ENCODE measurements at places on chromosomes 3 and 15.

DNA sequence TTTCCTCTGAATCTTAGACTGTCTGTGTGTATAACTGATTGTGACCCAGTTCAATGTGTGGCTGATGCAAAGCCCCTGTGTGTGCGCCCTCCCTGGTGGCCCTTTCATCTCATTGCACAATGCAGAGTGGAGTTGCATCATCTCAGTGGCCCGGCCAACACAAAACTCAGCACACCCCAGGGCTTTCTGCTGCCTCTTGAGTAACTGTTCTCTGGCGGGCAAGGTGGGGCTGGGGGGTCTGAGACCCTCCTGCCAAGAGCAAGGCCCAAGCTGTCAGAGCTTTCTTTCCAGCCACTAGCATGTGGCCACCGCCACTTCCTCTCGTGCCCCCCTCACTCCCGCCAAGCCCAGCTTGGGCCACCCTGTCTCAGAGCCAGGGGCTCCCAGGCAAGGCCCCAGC is 80.7 kb upstream of the ALDH1L1 start:
- DNase-seq, result peak; percentile 82

- DNase-seq, result no peak
Observed at GRCh38 chr3:129854460-129854859, 39.1 kb downstream of the TMCC1 start.

DNA sequence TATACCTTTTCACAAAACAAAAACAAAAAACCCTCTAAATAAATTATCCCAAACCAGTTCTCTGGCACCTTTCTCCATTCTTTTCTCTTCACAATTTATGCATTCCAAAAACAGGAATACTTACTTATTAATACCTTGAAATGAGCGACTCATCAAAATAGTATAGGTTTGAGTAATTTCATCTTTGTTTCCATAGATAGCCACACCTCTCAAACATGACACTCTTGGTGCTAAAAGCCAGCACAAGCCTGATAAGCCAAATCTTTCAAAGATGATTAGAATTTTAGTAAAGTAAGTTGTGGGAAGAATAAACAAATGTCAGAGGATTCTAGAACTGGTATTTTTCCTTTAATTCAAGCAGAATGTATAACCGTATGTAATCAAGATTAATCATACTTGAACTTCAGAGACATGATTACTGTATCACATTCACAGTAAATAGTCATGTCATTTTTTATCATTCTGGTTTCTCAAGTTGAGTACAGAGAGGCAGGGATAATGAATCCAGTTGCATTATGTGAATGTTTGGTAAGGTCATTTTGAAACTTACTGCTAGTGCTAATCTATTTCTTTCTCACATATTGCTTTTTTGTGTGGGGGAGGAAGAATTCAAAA is 12.1 kb upstream of the WDR5B start:
- no peak for DNase-seq

DNA sequence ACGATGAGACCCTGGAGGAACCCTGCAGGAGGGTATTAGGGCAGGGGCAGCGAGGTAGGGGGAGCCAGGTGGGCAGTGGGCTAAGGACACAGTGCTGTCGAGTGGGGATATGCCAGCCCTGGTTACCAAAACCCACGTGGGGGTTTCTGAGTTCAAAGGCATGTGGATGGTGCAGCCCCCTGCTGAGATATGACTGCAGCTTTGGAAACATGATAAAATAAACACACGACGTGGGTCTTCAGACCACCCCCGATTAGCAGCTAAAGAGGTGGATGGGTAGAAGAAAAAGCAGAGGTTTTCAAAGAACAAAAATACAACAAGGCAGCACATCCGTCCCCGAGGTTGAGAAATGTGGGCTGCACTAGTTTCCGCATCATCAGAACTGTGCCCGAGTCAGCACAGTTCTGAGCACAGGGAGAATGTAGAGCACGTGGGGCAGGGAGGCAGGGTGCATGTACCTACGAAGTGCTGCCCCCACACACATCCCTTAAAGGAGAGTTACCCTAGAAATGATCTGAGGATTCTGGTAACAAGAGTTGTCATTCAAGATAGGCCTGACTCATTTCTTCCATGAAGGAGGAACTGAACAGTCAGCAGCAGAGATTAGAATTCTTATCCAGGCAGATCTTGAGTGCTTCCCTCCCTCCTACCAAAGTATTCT is 121.3 kb downstream of the RPLP1 start:
- no peak for DNase-seq

DNA sequence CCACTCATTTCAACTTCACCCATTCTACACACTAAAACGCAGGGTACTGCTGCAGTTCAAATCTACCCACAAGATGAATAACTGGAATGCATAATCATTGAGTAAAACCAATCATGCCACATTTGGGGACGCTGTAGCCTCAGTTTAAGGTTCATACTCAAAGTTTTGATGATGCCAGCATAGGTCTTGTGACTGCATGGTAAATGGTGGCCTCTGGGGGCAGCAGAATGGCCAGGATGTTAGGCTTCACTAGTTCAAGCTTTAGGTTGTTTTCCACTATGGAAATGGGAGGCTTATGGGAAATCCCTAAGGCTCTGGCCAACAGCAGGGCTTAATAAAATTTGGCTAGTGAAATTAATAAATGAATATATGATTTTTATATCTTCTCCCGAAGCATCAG is 104.3 kb upstream of the TSC22D2 start:
- peak; percentile 47 for DNase-seq

- no peak for DNase-seq
Observed at GRCh38 chr3:13057282-13058040, 15.8 kb downstream of the IQSEC1 start.

- no peak for DNase-seq
Observed at GRCh38 chr3:11059799-11060115, 67.2 kb downstream of the SLC6A1 start.
